NCI-H1417 treated with DMSO at 0.1 percent for 48 hours (cell line): ENCODE measurements at places on chromosomes 6 and 20.

- no peak for DNase-seq
These were observed 400.3 kb downstream of the TFAP2A start for GRCh38 chr6:10014557-10014956.

DNA sequence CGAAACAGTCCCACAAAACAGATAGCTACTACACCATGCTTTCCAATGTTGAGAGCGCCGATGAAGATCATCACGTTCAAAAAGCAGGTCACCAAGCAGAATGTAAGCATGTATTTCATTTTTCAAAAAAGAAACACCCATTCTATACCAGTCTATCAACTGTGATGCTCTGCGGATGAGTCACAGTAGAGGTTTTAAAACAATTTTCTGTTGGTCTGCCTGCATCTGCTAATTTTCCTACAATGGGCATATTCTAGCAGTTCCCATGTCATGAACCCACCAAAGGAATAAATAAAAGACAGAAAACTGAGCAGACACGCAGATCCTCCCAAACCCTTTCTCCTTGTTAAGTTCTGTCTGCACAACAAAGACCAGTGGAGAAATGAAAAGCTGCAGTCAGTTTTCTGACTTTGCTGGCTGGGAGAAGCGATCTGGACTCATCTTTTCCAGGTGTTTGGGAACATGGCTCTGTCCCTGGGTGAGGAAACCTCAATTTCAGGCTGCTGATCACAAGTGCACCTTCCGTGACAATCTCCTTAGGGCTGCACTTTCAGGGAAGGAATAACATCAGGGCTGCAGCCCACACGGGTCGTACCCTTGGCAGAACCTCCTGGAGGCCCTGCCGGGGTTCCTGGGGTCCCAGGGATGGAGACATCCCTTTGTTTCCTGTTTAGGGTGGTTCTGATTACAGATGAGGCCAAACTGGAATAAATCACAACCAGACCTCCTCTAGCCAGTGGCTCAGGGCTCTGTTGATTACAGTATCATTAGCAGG, 200.1 kb downstream of the BMP7 start:
- DNase-seq = no peak

DNA sequence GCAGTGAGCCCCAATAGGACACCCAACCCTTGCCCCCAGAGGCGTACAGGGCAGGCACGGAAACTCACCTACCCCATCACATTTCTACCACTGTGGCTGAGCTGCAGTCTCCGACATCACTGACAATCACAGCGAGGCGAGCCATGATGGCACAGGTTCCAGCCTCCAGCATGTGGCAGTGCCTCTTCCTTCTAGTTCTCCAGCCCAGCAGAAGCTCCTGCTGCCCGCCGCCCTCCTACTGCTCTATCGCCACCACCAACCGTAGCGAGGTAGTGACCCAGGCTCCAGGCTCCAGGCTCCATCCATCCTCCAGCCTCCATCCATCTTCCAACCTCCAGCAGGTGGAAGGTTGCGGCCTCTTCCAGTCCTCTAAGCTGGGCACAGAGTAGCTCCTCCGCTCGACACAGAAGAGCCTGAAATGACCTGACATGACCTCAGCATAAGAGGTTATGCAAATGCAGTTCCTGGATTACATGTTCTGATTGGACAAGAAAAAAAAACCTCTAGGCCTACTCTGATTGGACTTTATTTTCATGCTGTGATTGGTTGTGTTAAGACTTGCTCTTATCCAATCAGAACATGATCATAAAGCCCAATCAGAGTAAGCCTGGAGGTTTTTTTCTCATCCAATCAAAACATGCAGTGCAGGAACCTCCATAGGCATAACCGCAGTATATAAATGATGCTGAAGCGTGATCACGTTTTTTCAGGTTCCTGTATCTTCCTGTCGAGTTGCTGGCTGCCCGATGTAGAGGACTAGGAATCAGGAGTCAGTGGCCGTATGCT, 438.9 kb upstream of the ZNF337 start:
- no peak for DNase-seq

GRCh38 chr6:41503827-41504465, 42.2 kb upstream of the FOXP4 start:
- no peak for DNase-seq

DNA sequence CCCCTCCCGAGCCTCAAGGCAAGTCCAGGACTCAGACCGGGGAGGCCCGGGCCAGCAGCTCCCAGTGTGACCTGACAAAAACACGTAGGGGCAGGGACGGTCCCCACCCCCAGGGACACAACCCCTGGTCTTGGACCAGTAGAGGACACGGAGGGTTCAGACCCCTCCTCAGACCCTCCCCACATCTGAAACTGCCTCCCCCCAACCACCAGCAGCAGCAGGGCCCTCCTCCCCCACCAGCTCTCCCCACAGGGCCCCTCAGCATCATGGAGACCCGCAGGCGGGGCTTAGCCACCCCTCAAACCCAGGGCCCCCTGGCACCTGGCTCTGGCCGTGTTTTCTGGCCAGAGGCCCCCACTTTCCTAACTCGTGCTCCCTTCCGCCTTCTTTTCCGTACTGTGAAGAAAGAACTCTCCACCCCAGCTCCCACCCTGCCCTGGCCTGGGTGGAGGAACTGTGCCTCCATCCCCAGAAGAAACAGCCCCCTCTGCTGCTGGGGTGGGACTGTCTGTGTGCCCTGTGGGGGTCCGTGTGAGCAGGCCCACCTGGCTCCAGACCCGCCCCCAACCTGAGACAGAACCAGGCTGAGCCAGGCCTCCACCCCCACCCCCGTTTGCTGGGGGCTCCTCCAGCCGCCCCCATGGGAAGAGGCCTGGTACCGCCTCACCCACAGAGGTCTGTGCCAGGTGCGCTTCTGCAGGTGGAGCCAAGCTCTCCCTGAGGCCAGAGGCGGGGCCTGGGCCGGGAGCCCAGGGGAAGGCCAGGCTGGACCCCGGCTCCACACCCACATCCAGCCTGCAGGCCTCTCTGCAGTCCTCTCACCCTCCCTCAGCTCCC, 39.0 kb upstream of the MDFI start:
- no peak for DNase-seq

GRCh38 chr6:41352396-41352795, 17.0 kb downstream of the NCR2 start:
- no peak for DNase-seq

DNA sequence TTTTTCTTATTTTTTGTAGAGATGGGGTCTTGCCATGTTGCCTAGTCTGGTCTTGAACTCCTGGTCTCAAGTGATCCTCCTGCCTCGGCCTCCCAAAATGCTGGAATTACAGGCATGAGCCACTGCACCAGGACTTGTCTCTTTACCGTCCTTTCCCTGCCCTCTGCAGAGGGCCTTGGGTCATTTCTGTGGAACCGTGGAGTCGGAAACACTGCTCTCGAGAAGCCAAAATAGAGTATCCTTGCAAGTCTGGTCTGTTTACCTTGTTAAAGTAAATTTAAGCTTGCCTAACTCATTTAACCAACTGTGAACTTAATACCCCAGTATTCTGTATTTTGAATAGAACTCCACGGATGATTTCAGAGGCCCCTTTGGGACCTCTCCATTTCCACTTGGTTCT, 51.4 kb downstream of the KDM1B start:
- no peak for DNase-seq

- DNase-seq = peak; percentile 82
These were observed 461 bp upstream of the GID8 start for GRCh38 chr20:62937268-62938104.

DNA sequence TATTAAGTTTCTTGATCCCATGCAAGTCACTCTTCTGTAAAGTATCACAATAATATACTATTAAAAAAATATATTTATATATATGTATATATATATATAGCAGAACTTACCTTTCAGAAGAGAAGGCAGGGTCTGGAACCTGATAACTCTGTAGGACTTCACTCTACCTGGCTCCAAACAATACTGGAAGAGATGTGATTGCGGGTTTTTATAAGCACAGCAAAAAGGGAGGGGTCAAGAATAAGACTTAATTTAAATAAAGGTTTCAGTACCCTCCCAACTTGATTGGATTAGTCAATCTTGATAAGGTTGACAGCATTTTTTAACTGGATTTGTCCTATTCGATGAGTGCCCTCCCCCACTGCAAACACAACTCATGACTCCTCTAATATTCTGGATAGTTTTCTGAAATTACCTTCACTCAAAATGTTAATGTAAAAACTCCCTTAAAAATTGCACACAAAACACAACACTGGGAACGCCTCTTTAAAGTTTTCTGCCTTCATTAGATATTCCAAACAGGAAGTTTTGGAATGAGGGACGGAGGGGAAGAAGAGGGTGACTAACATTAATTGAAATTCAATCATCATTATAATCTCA, 4.0 kb upstream of the ZNF217 start:
- DNase-seq = no peak

DNA sequence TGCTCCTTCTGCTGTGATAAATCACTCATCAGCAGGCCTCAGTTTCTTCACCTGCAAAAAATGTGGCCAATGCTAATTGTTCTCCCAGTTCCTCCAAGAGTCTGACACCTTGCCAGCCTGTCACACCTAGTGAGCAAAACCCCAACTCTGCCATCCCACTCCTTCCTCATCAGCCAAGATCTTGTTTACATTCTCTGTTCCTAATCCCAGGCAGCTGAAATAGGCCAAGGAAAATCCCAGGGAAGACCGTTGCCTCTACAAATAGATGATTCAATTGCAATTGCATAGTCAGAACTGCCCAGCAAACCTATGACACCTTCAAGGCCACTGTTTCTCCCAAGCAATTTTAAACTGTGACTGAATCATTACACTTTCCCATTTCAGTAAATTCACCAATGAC, 78.7 kb downstream of the GMDS start:
- no peak for DNase-seq

GRCh38 chr6:139547122-139547776, 172.8 kb upstream of the CITED2 start:
- DNase-seq = no peak

- DNase-seq = no peak
These were observed 5.1 kb upstream of the LIME1 start for GRCh38 chr20:63731410-63731809.

- DNase-seq = no peak
These were observed 145.1 kb downstream of the MRPL14 start for GRCh38 chr6:43982084-43982625.

GRCh38 chr20:38602185-38602581, 574 bp downstream of the ARHGAP40 start:
- no peak for DNase-seq

GRCh38 chr20:35617397-35618262, 2.0 kb downstream of the SPAG4 start:
- no peak for DNase-seq

- no peak for DNase-seq
These were observed 23.5 kb downstream of the NOL7 start for GRCh38 chr6:13638626-13639025.

DNA sequence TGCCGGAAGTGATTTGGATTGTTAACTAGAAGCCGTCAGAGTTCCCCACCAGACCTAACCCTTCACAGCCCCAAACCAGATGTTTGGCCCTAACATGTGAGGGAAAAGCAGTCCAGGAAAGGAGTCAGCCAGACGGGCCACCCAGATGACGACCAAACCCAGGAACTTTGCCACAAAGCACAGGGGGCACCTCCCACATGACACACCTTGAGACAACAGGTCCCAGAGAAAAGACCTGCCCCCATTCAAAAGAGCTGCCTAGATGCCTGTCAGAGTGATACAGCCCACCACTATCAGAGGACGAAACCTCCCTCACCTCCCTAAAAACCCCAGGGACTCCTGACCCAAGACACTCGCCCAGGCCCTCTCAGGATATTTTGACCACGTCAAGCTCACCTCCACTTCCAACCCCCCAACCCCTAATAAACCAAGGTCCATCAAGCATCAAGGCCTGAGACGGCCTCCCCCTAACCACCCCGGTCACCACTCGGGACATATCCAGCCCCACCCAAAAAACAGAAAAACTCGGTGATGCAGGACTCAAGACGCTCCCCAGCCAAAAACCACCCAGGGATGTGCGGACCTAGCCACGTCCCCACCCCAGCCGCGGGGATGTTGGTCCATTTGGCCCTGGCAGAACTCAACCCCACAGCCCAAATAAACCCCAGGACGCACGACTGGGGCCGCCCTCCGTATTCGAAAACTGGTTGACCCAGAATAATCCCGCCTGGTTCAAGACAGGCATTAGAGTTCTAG, 662 bp downstream of the ZNF343 start:
- no peak for DNase-seq

- DNase-seq = peak; percentile 78
These were observed 103.5 kb downstream of the LAMP5 start for GRCh38 chr20:9617940-9618339.

DNA sequence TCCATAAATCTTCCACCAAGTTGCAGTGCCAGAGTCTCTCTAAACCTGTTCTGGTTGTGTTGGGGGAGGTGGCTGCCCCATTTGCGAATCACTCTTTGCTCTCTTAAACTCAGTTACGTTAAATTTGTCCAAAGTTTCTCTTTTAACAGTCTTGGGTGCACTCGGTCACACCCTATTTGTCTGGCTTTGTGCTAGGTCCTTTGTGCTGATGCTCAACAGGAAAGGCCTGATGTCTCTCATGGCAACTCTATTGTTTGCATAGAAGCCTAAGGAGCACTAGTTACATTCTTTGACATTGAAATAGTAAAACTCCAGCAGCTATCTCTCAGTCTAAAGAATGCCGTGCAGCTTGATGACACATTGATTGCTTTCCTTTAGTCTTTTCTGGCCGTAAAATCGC, 105.1 kb downstream of the TRMT11 start:
- no peak for DNase-seq

DNA sequence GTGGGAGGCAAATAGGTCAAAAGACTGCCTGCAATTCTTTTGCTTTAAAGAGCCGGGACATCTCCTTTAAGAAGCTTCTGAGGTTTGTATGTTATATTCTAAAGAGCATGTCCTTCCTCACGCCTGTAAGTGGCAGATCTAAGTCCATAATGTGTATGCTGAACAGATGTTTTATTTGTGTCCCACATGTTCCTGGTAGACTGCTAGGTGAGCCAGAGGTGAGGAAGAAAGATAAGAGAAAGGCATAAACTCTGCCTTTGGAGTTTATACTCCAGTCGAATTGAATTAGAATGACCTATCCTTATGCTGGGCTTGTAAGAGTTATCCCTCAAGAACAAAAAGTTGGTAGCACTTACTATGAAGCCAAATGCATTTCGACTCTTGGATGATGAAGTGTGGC, 27.2 kb upstream of the ADGRG6 start:
- no peak for DNase-seq

DNA sequence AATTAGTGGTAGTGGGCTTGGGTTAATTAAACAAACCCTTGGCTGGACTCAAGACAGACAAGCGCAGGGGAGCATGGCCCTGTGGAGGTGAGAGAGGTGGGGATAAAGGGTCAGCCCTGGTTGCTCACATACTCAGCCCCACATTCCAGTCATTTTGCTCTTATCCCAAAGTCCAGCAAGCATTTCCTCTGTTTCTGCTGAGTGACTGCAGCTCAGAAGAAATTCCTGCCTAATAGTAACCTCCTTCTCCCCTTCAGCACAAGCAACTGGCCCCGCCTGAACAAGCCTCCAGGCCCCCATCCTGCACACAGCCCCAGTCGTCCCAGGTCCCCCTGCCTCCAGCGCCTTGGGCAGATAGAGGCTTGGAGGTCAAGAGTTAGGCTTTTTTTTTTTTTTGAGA, 3.6 kb upstream of the TFEB start:
- DNase-seq = no peak

DNA sequence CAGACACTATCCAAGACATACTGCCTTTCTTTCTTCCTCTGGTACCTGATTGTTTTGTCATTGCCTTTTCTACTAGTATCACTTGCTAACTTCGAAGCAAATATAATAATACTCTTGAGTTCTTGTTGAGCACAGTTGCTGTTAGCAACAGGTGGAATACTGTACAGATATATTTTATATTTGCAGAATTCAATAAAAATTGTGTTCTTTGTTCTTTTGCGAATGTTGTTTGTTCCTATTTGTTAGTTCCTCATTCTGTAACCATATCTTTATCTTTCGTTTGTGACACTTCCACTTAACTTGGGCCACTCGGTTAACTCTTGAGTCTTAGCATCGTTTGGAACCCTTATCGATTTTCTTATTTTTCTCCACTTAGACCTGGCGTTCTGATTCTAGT, 868 bp downstream of the CYB5R4 start:
- no peak for DNase-seq
